Right renal cortex interstitium (tissue), 3 donors: ENCODE measurements at places on chromosomes 12 and 14. TPM values are rescaled to one million over a fixed set of nuclear protein-coding genes. Genes with fewer than 3 reads are reported as not detected.

SOAT2 gene
- 1.4 TPM for polyA plus RNA-seq

KIF5A gene
- polyA plus RNA-seq, result 0.39 TPM

CD163L1 gene
- 1.9 TPM for polyA plus RNA-seq

CLEC6A gene
- polyA plus RNA-seq, result 0.15 TPM

MED13L gene
- polyA plus RNA-seq, result 76.0 TPM

TAS2R8 gene
- not detected for polyA plus RNA-seq

SLC4A8 gene
- 3.3 TPM for polyA plus RNA-seq

EXOC3L4 gene
- 1.4 TPM for polyA plus RNA-seq

PAPLN gene
- polyA plus RNA-seq, result 23.2 TPM

SYCP3 gene
- polyA plus RNA-seq, result 2.5 TPM

SOX5 gene
- 5.1 TPM for polyA plus RNA-seq

- DNase-seq, result peak; percentile 63
These were observed 338.3 kb downstream of the EMP1 start for GRCh38 chr12:13534645-13535398.

DNA sequence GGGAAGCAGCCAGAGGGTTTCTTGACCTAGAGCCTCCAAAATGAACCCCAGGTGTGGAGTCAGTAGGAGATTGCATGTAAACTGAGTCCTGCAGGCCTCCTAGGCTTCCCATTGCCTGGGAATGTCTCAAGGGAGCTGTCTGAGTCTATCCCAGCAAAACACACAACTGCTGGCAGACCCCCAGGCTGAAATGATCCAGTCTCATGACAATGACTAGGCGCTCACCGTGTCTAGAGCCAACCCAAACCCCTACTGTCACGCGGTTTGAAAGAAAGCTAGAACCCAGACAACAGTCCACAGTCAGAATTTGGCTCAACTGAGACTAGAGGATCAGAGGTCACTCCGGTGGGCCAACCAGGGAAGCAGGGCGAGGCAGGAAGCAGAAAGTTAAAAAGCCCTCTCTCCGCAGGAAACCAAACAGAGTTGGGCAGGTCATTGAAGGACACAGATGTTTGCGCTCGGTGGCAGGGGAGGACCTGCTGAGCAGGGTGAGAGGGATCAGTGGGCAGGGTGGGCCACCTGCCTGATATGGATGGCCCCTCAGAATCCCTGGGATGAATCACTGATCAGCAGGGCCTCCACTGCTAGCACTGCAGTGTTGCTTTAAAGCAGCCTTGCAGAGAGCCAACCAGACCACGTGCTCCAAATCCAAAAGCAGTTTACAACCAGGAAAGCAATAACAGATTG lies 23.8 kb downstream of the ACTN1 start:
- DNase-seq, result no peak

DNA sequence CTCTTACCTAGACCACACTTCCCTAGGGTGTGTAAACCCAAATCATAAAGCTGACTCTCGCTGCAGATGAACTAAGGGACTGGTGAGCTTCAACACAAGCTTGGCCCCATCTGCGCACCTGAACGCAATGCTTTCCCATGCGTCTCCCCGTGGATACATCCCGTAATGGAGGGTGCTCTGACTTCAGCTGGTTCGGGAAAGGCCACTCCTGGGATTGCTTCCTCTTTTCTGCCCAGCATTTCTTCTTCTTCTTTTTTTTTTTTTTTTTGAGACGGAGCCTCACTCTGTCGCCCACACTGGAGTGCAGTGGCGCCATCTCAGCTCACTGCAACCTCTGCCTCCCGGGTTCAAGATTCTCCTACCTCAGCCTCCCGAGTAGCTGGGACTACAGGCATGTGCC lies 27.7 kb upstream of the ETFBKMT start:
- DNase-seq, result no peak

GRCh38 chr14:23942587-23942986 lies 11.0 kb upstream of the DHRS4 start:
- DNase-seq, result no peak

- DNase-seq, result peak; percentile 25
These were observed 50.9 kb upstream of the VASH1 start for GRCh38 chr14:76710056-76711010.

- DNase-seq, result no peak
These were observed 90.4 kb upstream of the DYNC1H1 start for GRCh38 chr14:101873991-101874390.

- DNase-seq, result no peak
These were observed 9.7 kb downstream of the AQP6 start for GRCh38 chr12:49982246-49983087.

DNA sequence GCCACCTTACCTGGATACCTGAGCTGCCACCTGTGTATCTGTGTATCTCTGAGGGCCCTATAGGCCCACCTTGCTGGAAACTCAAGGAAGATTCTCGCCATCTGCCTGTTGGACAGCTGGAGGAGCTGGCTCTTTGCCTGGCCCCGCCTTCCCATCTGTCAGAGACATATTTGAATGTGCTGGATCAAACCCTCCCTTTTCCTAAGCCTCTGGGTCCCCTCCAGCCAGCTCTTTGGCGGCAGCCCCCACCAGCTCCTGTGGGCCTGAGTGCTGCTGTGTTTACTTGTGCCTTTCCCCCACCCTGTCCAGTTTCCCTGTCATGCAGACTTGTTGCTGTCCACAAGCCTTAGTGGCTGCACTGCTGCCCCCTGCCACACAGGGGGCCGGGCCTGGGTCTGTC lies 55.9 kb upstream of the SRSF5 start:
- DNase-seq, result no peak

- DNase-seq, result no peak
These were observed 207.2 kb downstream of the AACS start for GRCh38 chr12:125272383-125272933.

- DNase-seq, result no peak
These were observed 585.4 kb downstream of the ALG10 start for GRCh38 chr12:34607520-34608195.

DNA sequence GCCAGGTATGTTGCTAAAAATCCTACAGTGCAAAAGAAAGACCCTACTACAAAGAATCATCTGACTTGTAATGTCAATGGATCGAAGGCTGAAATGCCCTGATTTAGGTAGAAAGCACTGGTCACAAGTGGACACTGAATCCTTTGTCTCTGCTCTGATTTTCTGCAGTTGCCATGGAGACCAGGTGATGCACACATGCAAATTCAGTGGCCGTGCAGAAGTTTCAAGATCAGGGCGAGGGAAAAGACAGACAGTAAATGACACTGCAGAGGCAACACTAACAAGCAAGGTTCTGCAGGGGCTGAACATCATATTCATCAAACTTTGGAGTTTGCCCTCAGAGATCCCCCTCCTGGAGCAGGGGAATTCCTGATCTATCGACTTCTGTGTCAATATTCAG lies 370.3 kb upstream of the TMEM132C start:
- no peak for DNase-seq

DNA sequence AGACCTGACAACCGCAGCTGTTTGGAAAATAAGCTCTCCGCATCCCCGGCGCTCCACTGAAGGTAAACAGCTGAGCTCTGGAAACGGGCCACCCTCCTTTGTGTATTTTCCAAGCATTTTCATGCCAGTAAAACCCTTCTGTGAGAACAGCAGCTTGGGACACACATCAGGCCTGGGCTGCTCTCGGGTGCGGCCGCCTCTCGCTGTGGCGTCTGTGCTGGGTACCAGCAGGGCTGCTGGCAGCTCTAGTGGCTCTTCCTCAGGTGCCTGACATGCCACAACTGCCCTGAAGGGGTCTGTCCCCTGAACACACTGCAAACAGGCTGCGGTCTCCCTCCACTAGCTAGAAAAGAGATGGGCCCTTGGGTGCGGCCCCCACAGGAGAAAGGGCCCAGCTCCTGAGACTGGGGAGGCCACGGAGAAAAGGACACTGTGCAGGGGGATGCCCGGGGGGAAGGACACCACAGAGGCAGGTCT lies 96.3 kb downstream of the ITPK1 start:
- no peak for DNase-seq

- no peak for DNase-seq
These were observed 7.3 kb downstream of the GPR84 start for GRCh38 chr12:54356951-54357356.

- DNase-seq, result no peak
These were observed 521.0 kb downstream of the FUT8 start for GRCh38 chr14:65933400-65934069.

DNA sequence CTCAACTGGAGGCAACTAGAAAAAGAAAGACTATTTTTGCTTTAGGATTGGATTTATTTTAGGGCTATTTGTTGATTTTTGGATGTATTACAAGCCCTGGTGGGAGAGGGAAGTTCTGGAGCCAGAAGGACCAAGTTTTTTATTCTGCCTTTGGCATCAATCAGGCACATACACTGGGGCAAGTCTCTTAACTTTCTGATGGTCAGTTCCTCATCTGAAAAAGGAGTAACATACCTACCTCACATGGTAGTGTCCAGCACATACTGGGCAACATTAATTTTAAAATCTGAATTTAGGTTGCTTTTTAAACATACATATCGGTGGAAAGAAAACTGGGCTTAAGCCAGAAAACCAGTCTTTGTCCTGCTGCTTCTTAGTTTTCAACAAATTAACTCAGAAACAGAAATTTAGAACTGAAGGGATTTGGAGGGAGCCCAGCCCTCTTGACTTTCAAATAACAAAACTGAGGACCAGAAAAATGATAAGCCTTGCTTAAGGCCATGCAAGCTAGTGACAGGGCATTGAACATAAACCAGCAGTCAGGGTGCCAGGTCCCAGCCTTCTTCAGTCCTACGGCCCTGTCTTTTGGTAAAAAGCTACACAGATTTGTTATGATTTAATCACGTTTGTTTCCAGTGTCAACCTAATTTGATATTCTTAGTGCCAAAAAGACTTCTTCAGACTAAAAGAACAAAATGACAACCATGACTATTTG lies 90.2 kb upstream of the SLC38A2 start:
- DNase-seq, result no peak

DNA sequence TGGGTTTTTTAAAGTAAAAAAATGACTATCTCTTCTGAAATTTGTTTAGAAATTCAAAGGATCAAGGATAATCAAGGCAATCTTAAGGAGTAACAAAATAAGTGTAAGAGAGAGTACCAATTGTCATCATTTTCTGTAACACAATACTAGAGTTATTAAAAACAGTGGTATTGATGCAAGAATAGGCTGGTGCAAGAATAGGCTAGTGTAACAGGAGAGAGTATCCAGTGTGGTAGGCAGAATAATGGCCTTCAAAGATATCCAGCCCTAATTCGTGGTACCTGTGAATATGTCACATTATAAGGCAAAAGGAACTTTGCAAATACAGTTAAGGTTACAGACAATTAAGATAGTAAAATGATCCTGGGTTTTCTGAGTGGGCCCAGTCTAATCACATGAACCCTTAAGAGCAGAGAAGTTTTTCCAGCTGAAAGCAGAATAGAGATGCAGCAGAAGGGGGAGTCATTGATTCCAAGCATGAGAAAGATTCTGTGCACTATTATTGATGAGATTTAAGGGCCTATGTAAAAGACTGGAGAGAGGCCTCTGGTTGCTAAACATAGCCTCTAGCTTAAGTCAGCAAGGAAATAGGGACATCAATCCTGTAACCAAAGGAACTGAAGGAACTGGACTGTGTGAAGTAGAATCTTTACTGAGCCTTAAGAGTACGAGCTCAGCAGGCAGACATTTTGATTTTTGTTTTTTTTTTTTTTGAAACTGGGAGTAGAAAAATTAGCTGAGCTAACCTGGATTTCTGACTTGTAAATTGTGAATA lies 134.1 kb downstream of the GPHN start:
- no peak for DNase-seq

DNA sequence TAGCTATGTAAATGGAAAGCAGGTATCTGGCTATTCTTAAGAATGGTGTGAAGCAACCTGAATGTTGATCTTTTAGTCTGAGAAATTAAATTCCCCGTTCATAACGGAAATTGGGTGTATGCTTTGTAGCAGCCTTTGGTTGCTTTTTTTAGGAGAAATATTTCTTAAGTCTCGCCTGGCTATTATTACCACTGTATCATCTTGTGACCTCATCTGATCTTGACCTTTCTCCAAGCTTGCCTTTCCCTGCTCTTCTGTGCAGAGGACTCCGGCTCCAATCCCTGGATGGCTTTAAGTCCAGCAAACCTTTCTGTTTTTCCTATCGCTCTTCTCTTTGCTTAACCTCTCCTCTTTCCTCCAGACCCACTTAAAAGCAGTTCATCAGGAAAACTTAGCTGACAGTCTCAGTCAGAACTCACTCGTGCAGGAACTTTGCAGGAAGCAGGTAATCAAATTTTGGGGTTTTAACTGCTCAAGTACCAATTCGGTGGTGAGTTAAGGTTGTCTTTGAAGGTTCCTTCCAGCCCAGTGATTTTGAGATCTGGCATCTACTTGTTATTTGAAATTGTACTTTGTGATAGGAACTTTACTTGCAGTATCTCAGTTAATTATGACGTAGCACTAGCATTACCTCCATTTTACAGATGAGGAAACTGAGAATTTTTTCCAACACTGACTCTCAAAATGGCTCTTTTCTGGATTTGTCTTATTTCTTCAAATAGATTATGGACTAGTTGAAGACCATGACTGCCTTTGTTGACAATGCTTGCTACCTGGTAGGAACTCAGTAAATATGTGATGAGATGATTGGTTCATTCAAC lies 14.1 kb downstream of the PPFIBP1 start:
- DNase-seq, result no peak

DNA sequence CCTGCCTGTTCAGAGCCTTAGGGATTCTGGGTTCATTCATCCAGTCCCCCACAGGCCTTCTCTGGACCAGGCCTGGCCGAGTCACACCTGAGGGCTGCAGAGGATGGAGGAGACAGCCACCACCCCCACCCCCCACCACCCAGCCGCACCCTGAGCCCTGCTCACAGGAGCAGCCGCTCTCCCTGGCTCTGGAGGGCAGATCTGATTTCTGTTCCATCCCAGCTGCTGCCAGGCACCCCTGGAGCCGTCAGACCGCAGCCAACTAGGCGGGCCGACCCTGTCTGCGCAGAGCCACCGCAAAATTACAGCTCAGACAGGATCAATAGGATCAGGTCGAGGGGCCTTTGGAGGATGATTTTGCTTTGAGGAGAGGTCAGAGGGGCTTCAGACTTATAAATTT lies 154.6 kb upstream of the MYL2 start:
- DNase-seq, result no peak

- DNase-seq, result no peak
These were observed 92.4 kb downstream of the RPS6KA5 start for GRCh38 chr14:90968025-90968424.

DNA sequence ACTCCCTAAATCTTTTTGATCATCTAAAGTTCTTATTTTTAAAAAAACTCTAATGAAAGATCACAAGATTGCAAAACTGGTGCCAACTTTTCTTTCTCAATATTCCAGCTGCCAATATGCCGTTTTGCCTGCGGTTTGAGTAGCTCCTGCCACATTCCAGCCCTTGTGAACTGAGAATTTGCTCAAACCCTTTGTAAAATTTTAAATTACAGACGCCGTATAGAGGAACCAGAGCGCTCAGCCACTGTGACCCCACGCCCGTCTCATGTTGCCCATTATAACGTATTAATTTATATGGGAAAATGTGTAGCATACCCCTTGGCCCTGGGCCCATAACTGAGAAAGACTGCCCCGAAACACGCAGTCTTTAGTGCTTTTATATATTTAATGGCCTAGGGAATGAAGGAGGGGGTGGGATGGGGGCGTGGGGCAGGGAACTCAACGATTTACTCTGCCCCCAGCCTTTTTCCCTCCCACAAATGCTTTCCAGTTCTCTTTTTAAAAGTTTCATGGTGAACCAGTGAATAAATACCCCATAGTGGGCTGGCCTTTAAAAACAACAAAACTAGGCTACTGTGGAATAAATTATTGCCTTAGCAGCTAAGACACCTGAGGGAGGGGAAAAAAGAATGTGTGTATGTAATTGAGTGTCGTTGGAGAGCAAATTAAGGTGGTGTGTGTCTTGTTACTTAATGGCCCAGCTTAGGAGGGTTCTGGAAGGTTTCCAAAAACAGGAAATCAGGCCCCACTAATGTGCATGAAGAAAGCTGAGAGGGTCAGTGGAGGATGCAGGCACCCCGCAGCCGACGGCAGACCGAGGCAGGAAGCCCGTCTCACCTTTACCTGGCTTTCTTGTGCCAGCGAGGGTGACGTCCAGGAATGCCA lies 45.7 kb upstream of the RFLNA start:
- no peak for DNase-seq
